CD4-positive, alpha-beta T cell (primary cell): ENCODE measurements at places on chromosomes 11 and 22.

DNA sequence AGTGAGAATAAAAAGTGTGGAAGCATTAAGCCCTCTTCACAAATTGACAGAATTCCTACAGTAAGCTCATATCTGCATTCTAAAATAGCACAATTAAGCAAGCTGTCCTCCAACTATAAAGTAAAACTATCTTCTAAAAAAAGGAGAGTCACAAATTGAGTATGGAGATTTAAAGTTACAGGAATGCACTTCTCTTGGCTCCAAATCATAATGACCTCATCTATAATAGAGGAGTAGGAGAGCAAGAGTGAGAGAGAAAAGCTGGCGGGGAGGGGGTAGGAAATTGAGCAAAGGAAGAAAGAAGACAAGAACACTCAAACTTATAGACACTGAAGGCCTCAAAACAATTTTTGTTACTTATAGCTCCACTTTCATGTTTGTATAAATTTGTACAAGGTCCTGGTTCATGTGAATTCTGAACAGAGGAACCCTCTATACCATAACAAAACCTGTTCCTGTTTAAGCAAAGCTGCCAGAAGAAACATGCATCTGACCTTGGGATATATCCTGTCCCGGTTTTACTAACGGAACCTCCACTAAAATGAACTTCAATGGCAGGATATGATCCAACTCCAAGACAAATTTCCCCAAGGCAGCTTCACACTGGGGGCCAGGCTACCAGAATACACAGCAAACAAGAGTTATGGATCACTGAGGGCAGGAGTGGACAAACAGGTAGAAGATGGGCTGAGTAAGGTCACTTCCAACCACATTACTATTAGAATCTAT is 37.2 kb downstream of the SLC35F2 start:
- DNase-seq: no peak

GRCh38 chr11:125303186-125303585 is 138.6 kb downstream of the PKNOX2 start:
- no peak for DNase-seq

DNA sequence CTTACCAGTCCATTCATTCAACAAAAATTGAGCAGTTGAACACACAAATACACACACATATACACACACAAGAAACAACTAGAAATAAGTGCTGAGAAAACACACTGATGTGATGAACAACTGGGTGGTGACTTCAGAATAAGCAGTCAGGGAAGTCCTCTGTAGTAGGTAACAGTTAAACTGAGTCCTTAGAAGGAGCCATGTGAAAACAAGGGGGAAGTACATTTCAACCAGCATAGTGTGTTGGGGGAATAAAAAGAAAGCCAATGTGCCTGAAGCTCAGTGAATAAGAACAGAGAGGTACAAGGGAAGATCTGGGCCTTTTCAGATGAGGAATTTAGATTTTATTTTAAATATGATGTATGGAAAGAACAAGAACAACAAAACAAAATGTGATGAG is 6.8 kb upstream of the TMEM123 start:
- DNase-seq: no peak

DNA sequence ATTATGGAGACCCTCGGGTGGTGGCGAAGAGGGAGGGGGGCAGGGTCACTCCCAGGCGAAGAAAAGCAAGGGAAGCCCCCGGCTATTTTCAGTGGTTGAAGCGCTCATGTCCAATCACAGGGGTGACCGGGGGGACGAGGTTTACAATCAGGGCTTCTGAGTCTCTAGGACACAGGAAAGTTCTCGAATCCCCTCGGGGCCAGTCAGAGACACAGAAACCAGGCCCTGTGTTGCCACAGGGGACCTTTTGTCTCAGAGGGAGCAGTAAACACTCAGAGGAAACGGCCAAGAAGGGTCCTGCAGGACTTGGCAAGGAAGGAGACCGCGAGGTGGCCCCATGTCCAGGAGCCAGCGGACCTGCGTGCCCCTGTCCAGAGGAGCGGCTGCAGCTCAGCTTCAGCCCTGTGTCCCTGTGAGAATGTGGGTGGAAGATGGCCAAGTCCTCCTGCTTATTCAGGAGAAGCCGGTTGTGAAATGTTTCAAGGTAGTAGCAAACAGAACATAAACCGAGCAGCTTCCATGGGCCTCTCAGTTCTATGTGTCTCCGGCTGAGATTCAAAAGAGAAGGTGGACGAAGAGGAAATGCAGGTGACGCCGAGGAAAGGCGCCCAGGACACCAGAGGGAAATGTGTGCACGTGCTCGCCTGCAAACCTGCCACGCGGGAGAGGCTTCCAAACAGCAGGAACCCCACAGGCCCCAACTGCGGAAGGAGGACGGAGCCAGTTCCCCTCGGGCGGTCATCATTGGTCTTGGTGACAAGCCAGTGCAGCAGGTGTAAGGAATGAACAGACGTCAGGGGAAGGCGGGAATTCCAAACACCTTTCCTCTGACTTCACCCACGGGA is 357.6 kb downstream of the BRD1 start:
- DNase-seq: no peak

DNA sequence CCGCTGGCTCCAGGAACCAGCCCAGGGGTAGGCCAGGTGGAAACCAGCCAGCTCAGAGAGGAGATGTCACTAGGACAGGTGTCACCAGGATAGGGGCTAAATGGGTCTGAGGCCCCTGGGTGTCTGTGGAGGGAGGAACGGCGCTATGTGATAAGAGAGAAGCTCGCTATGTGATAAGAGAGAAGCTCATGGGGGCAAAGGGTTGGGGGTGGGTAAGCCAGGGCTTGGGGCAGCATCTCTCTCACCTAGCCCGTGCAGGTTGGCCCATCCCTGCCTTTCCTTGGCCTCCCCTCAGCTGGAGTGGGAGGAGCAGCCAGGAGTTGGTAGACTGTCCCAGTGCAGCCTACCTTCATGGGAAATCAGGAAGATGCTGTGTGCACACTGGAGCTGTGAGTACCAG is 26.5 kb upstream of the SUSD2 start:
- DNase-seq: no peak

GRCh38 chr11:10524471-10524870 is 16.5 kb downstream of the RNF141 start:
- no peak for DNase-seq

GRCh38 chr22:19976671-19977070 is 35.1 kb upstream of the TXNRD2 start:
- no peak for DNase-seq

- no peak for DNase-seq
Measured at GRCh38 chr11:35917676-35918075, 26.2 kb upstream of the LDLRAD3 start.

GRCh38 chr11:20042045-20042639 is 118.1 kb downstream of the DBX1 start:
- DNase-seq: no peak

DNA sequence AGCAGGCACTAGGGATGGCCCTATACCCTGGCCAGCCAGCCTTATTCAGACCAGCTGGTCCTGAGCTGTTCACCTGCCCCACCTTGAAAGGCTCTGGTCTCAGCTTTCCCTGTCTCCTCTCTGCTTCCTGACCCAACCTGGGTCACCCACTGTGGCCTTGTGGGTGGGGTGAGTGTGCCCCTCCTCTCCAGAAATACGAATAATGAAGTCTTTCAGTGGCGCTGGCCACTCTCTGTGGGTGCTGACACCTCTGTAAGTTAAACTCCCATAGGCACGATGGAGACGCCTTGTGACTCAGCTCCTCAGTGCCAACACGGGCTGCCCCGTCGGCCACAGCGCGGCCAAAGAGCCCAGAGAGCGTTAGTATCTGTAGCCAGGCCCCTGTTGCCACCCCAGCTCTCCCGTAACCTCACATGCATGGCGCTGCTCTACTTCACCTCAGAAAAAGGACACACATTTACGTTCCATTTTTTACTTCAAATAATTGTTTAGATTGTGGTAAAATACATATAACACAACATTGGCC is 74.6 kb upstream of the SEPTIN5 start:
- DNase-seq: no peak

DNA sequence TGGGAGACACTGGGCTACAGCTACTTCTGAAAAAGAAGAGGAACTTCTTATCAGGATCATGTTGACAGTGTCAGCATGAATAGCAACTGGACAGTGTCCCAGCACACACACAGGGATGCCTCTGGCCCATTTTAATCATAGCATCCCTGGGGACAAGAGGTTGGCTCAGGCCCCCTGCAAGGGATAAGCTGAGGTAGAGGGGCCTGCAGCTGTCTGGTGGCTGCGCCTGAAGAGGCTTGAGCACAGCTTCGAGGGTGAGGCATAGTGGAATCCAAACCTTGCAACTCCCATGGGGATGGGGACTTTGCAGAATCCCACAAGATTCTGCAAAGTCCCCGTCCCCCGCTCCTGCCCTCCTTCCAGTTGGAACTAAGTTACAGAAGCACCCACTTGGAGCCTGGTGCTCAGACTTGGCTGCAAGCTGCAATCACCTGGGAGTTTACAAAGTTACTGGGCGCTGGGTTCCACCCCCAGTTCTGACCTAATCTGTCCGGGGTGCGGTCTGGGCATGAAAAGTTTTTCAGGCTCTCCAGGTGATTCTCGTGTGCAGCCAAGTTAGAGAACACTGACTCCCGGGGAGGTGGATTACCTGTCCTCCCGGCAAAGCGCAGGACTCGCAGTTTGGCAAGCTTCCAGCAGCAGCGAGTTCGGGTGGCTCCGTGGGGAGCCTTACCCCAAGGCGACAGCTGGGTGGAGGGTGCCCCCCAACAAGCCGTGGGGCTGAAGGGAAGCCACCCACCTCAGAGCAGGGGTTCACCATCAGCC is 16.0 kb upstream of the LINC01488 start:
- DNase-seq: no peak

GRCh38 chr11:57787920-57788702 is 26.5 kb downstream of the CTNND1 start:
- DNase-seq: no peak

DNA sequence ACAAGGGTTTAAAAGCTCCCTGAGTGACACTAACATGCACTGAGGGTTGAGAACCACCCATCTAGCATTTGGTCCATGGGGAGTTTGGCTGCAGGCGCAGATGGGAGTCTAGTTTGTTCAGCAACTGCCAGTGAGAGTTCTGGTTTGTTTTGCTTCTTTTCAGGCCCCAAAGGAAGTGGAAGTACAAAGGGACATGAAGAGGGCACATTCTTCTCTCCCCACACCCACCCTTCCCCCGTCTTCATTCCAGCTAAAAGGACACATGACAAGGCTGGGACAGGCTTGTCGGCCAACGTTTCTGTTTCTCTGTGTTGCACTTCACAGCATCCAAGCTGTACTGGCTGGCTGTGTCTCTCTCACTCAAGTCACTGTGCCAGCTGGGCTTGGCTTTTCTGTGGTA is 8.2 kb upstream of the ENDOD1 start:
- no peak for DNase-seq

DNA sequence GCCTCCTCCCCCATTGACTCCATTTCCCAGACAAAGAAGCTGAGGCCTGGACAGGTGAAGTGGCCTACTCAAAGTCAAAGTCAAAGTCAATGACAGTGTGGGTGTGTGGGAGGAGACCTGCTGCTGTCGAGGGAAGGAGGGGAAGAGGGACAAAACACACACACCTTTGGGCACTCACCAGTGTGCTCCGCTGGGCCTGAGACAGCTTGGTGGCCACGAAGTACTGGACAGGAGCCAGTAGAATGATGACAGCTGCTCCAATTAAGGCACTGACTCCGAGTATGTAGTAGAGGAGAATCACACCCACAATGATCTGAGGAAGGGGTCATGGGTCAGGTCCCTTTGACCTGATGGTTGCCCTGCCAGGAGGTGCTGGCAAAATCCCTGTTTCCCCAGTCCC is 33.6 kb downstream of the ABCC8 start:
- no peak for DNase-seq

- DNase-seq: no peak
Measured at GRCh38 chr22:30380011-30380410, 7.2 kb downstream of the RNF215 start.

- DNase-seq: no peak
Measured at GRCh38 chr11:114598461-114598860, 2.9 kb upstream of the NXPE4 start.

DNA sequence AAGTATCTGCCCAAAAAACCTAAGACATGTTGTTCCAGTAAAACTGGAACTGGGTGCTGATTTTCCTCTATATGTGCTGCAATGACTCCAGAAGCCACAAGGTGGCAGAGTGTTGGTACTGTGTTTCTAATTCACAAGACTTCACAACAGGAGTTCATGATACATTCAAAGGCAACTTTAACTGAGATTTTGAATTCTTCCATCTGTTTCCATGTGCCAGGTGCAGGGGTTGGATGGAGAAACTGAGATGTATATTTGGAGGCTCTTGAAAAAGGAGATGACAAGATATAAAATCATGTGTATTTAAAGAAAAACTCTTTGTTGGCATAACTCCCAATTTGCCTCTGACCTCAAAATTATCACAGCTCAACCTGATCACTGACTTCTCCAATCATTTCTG is 1098.6 kb upstream of the CCDC90B start:
- no peak for DNase-seq

GRCh38 chr11:450809-451451 is 851 bp downstream of the PTDSS2 start:
- peak; percentile 76 for DNase-seq

- DNase-seq: no peak
Measured at GRCh38 chr11:16969010-16969999, 44.9 kb downstream of the PLEKHA7 start.
